ENCODE measurements at places on chromosomes 4 and X. TPM values are rescaled to one million over a fixed set of nuclear protein-coding genes. Genes with fewer than 3 reads are reported as not detected.

CXCL10 gene
- not detected for polyA plus RNA-seq

AKAP4 gene
- polyA plus RNA-seq = not detected

BOD1L1 gene
- polyA plus RNA-seq = 6.2 TPM

COX7B2 gene
- polyA plus RNA-seq = not detected

VCX3A gene
- polyA plus RNA-seq = not detected

MID2 gene
- polyA plus RNA-seq = 1.6 TPM

SYNPO2 gene
- 2.6 TPM for polyA plus RNA-seq

MAGEC2 gene
- 4.9 TPM for polyA plus RNA-seq

POF1B gene
- not detected for polyA plus RNA-seq

SSR4 gene
- 365 TPM for polyA plus RNA-seq

TMSB15B gene
- 21.0 TPM for polyA plus RNA-seq

L1CAM gene
- polyA plus RNA-seq = 91.5 TPM

IGBP1 gene
- 99.4 TPM for polyA plus RNA-seq

PPP2R3B gene
- polyA plus RNA-seq = 14.6 TPM

GRCh38 chr4:42112846-42113245 is 39.6 kb downstream of the BEND4 start:
- no peak for DNase-seq

GRCh38 chr4:127629371-127629770 is 3.4 kb upstream of the INTU start:
- DNase-seq = no peak

DNA sequence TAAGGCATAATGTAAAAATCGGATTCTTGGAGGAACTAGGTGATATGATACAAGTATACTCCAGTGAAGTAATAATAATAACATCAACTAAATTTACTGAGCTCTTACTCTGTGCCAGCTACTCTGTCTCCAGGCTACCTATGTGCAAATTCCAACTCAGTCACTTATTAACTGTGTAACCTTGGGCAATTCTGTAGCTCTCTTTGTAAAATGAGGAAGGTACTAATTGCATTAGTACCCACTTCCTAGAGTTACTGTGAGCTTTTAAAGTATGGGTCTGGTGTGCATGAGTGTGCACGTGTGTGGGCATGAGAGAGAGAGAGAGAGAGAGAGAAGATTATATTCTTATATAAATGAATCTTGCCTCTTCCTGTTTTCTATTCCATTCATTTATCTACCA is 169.9 kb downstream of the KCNIP4 start:
- no peak for DNase-seq

- no peak for DNase-seq
These were observed 204.7 kb upstream of the S100G start for GRCh38 chrX:16445166-16445752.

GRCh38 chr4:27717431-27717755 is 856.8 kb downstream of the STIM2 start:
- DNase-seq = no peak

GRCh38 chrX:134373736-134374135 is 86.2 kb upstream of the HPRT1 start:
- peak; percentile 17 for DNase-seq

DNA sequence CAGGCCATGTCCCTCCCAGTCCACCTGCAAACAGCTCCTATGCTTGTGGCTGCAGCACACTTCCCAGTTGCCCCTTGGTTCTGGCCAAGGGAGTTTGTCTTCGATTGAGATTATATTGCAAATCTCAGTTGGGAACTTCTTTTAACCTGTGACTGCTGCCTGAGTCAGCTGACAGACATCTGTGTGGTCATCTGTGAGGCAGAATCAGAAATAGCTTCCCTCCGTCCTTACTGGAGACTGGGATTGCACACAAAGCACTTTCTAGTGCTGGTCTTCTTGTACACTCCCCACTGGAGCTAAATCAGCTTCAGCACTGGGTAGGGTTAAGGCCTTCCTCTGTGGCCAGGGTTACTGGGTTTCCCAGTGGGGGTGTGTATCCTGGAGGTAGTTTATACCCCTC is 34.3 kb downstream of the ZNF330 start:
- DNase-seq = no peak

- no peak for DNase-seq
These were observed 150.3 kb downstream of the FGF16 start for GRCh38 chrX:77597511-77597910.

GRCh38 chrX:129791961-129792570 is 12.3 kb downstream of the SASH3 start:
- DNase-seq = no peak

- DNase-seq = no peak
These were observed 371.4 kb upstream of the TECRL start for GRCh38 chr4:64780664-64781063.

GRCh38 chr4:3285558-3286334 is 7.1 kb upstream of the RGS12 start:
- DNase-seq = no peak

DNA sequence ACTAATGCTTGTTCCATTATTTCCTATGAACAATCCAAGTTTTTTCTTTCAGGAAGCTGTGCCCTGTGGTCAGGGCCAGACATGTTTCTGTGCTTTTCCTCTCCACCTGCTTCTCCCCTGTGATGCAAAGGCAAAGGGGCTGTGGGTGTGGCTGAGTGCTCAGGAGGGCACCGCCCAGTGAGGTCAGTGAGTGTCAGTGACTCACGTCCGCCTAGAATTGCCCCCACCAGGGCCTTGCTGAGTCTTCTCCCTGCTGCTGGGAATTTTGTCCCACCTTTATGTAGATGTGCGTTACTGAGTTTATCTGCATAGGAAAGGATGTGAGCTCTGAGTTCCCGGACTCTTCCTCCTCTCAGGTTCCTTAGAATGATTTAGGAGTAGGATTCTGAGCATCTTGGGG is 283.2 kb downstream of the DCHS2 start:
- DNase-seq = no peak

- DNase-seq = no peak
These were observed 87.6 kb downstream of the HAUS3 start for GRCh38 chr4:2154215-2154740.

DNA sequence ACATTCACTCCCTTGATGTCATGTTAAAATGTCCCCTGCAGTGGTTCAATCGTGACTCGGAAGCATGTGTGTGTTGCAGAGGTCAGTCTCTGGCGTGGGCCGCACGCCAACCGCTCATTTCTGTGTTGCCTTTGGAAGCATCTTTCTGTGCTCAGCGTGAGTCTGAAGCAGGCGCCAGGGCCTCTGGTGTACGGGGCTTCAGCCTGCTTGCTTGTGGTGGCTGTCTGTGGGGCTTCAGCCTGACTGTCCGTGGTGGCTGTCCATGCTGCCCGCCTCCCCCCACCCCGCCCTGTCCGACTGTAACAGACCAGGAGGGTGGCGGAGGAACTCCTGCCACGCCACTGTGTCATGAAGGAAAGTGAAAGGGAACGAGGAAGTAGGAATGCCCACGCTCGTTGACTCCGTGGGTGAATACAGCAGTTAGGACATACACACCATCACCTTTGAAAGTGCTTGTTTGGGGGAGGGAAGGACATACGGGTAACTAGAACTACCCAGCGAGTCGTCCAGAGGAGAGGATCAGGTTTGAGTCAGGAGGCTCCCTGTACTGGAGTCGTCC is 14.7 kb upstream of the CLCN4 start:
- no peak for DNase-seq

DNA sequence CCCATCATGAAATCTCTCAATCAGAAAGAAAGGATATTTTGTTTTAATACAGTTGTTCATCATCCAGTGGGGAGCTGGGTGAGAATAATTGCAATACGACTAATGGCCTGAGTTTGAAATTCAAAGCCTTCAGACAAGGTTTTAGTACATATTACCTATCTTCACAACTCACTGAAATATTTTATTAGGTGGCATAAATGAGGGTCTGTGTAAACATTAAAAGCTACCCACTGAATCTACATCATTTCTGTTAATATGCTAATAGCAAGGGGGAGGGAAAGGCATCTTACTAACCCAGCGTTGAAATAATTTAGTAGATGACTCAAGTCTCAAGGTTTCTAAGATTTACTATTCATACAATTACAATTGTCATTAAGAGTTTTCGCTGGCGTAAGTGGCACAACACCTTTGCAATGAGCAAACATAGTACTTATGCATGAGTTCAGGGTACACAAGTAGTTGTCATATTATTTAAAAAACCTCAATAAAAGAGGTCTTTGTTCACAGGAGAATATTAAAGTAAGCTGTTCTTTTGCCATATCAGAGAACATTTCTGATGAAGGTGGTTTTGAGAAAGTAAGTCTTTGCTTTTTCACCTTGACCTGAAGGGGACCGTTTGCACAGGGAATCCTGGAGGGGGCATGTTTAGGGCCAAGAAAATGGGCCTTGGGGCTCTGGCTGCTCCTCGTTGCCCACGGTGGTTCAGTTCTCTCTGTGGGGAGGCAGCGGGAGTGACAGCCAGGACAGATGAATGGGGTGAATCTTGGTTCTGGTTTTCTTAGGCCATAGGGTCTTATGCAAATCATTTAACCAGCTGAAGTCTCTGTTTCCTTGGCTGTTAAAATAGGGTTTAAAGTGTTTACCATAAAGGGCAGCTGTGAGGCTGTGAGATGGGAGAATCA is 4.5 kb upstream of the RHOH start:
- no peak for DNase-seq

GRCh38 chrX:9269134-9269533 is 195.7 kb upstream of the TBL1X start:
- DNase-seq = no peak

GRCh38 chr4:100828986-100829685 is 311.3 kb upstream of the EMCN start:
- DNase-seq = no peak

DNA sequence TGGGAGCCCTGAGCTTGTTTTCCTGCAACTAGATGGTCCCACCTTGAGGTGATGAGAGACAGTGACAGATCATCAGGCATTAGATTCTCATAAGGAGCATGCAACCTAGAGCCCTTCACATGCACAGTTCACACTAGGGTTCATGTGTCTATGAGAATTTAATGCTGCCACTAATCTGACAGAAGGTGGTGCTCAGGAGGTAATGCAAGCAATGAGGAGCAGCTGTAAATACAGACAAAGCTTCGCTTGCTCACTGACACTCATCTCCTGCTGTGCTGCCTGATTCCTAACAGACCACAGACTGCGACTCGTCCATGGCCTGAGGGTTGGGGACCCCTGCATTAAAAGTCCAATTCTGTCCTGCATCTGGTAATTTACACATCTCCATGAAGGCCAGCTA is 141.6 kb downstream of the KCNIP4 start:
- no peak for DNase-seq

GRCh38 chrX:63250253-63250868 is 100.8 kb downstream of the SPIN4 start:
- peak; percentile 81 for DNase-seq

GRCh38 chr4:48188390-48188789 is 54.3 kb upstream of the TXK start:
- no peak for DNase-seq

DNA sequence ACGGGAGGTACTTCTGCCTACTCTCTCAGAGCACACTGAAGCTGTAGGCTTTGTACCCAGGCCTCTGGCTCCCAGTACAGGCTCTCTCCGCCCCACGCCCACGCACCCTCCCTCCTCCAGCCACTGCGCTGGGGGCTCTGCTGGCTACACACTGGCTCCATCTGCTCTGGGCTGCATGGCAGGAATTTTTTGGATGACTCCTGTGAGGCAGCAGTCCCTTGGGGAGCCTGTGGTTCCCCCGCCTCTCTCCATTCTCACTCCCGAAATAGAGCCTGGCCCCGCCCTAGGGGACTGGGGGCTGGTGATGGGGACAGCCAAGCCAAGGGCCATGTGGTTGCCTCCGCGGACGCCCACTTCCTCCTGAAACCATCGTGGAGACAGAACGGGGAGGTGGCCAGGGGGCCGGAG is 58.1 kb upstream of the ADRA2C start:
- no peak for DNase-seq

DNA sequence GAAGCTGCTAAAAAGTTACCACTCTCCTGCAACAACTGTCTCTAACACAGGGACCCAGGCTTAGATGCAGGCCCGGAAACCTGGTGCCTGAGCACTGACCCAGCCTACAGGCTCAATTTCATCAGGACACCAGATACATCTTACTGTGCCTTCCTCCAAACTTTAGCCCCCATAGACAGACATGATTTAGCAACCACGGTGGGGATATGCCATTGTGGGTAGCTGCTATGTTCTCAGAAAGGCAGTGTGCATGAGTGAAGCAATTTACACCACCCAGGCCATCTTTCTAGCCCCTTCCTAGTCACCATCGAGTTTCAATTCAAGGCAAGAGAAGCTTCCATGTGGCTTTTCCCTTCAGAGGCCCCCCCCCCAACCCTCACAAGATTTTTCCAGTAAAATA is 2.7 kb downstream of the HS3ST1 start:
- DNase-seq = no peak

DNA sequence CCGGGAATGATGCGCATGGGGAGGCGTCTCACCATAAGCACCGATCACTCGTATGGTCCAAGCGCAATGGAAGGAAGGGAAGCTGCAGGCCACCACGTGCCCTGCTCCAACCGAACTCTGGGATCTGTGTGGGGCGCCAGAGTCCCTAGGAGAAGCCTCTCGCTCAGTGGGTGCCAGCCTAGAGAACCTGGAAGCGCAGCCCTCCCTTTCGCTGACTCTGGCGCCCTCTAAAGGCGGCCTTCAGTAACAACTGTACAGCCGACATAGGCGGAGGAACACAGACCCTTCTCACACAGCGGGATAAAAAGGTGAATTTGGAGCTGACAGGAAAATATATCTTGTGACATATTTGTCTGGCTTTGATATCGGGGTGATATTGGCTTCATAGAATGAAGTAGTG is 76.0 kb downstream of the INTS6L start:
- no peak for DNase-seq

- no peak for DNase-seq
These were observed 6.0 kb upstream of the VSIG4 start for GRCh38 chrX:66045894-66046293.

GRCh38 chr4:36323816-36324419 is 42.5 kb downstream of the DTHD1 start:
- no peak for DNase-seq

DNA sequence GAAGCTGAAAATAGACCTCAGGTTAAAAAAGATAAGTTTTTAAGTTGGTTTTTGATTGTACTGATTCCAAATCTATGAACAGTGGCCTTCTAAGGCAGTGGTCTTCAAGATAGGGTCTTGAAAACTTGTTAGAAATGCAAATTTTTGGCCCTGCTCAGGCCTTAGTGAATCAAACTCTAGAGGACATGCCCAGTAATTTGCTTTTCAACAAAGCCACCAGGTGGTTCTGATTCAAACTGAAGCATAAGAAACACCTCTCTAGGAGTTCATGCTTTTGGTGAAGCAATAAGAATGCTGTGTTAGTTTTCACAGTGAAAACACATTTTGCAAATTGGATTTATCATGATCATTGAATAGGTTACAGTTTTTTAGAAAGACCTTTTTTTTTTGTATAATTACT is 1849.4 kb upstream of the AGA start:
- DNase-seq = no peak

DNA sequence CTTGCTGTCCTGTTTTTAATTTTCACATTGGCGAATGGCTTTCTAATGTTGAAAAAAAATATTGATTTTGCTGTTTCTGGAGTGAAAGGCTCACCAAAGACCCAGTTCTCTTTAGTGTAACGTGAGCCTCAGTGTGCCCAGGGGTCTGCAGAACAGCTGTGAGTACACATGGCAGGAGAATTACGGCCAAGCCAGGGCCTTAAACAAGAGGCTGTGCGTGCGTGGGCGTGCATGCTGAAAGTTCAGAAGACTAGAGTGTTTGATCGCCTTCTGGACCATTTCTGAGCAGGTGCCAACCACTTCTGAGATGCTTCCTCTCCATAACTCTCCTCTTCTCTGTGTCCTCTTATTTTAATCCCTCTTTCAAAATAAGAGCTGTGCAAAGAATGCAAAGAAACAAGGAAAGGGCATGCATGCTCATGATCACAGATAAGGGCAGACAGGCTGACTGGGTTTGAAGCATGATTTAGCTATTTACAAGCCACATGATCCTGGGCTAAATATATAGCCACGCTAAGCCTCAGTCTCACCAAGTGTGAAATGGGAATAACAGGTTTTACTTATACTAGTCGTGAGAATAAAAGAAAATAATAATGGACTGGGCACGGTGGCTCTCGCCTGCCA is 9.9 kb downstream of the PHEX start:
- peak; percentile 18 for DNase-seq
